ENCODE measurements at places on chromosomes 11 and 22.

- DNase-seq, result peak; percentile 16
Observed at GRCh38 chr11:19719960-19720359, 7.3 kb downstream of the NAV2 start.

GRCh38 chr11:22733475-22734248 lies 67.3 kb downstream of the GAS2 start:
- no peak for DNase-seq

DNA sequence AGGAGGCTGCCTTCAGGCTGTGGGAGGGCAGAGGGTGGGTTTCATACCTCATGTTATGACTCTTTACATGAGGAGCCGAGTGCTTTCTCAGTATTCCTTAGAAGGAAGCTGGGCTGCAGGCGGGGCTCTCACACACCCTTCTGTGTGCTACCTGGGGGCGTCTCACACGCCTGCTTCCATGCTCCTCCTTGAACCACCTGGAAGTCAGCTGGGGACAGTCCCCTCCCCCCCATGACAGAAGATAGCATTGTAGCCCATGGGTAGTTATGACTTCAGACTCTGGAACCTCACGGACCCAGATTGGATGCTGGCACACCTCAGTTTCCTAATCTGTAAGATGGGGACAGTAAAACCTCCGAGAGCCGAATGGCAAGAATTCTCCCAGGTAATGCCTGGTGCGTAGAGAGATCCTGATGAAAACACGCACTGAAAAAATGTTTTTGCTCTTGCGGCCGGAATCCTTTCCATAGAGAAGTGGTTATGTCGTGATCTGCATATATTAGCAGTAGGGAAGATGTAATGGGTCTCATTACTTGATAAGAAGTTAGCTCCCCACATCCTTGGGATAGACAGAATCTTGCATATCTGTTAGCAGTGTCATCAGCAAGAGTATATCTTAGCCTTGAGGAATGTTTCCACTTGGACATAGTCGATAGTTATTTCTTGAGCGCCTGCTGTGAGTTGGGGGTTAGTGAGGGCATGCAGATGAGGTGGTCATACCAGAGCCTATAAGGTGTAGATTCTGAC lies 4.9 kb downstream of the DAGLA start:
- DNase-seq, result no peak

- DNase-seq, result peak; percentile 3
Observed at GRCh38 chr11:35237860-35238715, 99.1 kb downstream of the CD44 start.

GRCh38 chr11:134155946-134156865 lies 67.6 kb downstream of the NCAPD3 start:
- DNase-seq, result no peak

GRCh38 chr22:50444663-50445062 lies 30.2 kb downstream of the SBF1 start:
- DNase-seq, result no peak

DNA sequence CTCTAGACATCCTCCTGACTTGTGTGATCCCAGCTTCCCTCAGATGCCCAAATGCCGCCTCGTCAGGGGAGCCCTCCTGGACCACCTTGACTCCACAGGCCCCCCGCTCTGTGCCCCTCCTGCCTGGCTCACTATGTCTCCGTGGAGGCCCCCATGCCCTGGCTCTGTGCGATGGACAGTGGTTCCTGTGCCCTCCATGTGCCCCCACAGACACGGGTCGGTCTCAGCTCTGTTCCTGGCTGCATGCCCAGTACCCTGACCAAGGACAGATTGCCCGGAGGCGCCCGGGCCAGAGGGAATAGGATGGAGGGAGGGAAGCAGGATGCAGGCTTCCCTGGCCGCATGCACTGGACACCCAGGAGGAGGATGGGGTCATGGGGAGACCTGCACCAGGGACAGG lies 1274.6 kb downstream of the BRD1 start:
- DNase-seq, result no peak

DNA sequence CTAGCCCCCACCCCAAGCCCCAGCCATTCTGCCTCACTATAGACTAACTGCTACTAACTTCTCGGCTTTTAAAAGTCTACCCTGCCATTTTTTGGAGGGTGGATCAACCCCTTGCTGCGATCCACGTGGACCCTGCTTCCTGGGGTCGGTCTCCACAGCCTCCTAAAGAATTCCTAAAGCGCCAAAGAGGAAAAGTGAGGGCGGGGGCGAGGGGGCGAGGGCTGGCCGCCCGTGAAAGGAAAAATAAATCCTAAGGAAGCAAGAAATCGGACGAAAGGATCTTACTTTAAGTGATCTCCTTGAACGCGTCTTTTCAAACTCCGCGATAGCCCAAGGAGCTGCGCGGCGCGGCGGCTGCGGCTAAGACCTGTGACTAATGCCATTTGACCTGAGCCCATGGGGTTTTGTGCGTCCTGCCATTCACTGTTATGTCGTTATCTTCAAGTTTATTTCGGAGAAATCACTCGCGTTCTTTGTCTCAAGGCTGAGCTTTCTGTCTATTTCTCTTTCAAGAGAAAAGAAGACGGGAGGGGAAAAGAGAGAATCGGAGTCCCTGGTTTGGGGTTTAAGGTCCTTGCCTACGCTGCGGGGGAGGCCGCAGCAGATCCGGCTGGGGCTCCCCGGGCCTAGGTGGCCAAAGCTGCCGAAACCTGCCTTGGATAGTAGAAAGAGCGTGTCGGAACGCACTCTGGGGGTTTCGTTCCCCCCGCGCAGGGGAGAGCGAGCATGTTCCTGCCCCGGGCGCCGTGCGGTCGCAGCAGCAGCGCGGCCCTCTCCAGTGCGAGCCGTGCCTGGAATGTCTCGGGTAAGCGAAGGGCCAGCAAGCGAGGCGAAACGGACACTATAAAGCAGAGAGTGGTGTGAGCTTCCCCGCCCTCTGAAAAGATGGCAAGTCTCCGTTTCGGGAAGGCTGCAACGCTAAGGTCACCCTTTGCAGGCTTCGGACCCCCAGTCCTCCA lies 2.8 kb upstream of the DBX1 start:
- DNase-seq, result no peak
